ENCODE measurements at places on chromosomes 7 and 10.

DNA sequence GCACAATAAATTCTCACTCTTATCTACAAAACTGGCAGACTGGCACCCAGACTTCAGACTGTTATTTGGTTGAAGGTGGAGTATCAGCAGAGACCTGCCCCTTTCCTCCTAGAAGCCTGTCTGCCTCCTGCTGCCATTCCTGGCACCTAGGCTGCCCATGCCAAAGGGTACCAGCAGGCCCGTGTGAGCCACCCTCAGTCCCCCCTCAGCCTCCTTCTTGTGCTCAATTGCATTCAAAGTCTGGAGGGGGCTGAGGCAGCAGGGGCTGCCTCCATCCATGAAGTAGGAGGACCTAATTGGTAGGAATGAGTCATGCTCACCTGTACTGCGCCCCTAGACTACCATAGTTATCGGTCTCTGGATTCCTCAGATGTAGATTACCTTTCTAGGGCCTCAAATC lies 440.9 kb upstream of the GRM3 start:
- no peak for DNase-seq
- no peaks in the 10 kb centered on the region for H3K4me1 ChIP-seq
- no peaks in the 10 kb centered on the region for H3K36me3 ChIP-seq

GRCh38 chr7:11332865-11333228 lies 359.2 kb downstream of the PHF14 start:
- H3K27me3 ChIP-seq = no peaks in the 10 kb centered on the region
- no peak for DNase-seq
- H3K27ac ChIP-seq = no peak overlapping the region
- H3K4me1 ChIP-seq = no peaks in the 10 kb centered on the region
- no peak overlapping the region for H3K4me3 ChIP-seq
- H3K36me3 ChIP-seq = no peaks in the 10 kb centered on the region

DNA sequence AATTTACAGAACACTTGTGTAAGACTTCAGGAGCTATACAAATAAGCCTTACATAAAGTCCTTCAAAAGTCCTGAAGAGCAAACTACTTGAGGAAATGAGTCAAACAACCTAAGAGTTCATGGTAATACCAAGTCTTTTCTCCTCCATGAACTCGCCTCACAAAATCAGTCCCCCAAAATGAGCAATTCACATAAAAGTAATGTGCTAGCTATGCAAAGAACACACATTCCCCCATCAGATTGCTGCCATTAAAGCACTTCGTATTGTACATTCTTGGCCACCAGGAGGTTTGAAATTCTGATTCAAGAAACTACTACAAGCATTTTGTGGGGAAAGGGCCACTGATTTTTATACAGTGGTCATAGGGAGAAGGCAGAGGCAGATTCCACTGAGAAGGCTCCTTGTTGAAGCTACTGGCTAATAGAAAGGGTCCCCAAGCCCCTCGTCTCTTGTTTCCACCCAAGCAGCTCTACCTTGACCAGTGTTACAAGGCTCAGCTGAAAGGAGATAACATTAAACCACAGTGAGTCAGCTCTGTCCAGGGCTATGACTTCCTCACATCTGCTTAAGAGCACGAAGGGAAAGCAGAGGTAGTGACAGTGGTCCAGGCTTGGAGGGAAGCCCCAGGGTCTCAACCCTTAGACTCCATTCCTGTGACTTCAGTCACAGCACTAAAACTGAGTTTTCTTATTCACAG lies 115.2 kb upstream of the CDK1 start:
- no peak for DNase-seq
- H3K4me3 ChIP-seq = no peak overlapping the region
- no peaks in the 10 kb centered on the region for H3K27me3 ChIP-seq
- H3K27ac ChIP-seq = no peak overlapping the region
- H3K4me1 ChIP-seq = no peaks in the 10 kb centered on the region
- H3K36me3 ChIP-seq = no peaks in the 10 kb centered on the region

DNA sequence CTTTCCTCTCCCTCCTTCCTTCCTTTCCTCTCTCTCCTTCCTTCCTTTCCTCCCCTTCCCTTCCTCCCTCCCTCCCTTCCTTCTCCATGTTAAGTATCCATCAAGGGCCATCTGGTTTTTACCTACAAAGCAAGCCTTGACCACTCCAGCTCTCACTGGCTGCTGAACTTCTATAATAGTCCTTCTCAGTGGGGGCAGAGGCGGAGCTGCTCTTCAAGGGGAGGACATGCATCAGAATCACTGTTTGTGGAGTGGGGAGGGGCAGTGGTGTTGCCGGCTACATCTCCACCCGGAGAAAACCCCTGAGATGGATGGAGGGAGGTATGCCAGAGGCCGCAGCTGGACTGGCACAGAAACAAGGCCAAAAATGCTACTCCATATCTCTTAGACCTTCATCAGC lies 25.9 kb downstream of the LAMB1 start:
- H3K4me3 ChIP-seq = no peak overlapping the region
- H3K27me3 ChIP-seq = no peaks in the 10 kb centered on the region
- H3K36me3 ChIP-seq = no peaks in the 10 kb centered on the region

DNA sequence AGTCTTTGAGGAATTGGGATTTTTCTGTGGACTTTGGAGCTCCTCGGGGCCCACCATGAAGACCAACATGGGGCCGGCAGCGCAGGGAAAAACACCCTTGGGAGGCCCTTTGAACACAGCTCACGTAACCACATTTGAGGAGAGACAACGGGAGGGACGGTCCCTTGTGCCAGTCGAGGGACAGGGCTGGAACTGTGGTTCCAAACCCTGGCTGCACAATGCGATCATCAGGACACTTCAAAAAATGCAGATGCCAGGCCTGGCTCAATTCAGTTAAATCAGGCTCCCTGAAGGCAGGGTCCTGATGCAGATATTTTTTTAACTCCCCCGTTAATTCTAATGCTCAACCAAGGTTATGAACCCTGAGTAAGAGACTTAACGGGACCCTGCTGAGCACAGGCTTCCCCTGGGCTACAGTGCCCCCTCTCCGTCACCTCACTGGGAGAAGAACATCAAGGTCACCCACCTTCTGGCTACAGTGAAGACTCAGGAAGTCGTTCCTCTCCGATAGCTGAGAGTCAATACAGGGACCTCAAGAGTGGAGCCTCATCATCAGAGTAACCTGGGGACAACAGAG lies 30.4 kb downstream of the LYZL1 start:
- no peaks in the 10 kb centered on the region for H3K4me1 ChIP-seq
- H3K4me3 ChIP-seq = peak overlapping the region; percentile 21
- no peaks in the 10 kb centered on the region for H3K36me3 ChIP-seq
- no peaks in the 10 kb centered on the region for H3K27me3 ChIP-seq
- no peak for DNase-seq
- no peak overlapping the region for H3K27ac ChIP-seq

DNA sequence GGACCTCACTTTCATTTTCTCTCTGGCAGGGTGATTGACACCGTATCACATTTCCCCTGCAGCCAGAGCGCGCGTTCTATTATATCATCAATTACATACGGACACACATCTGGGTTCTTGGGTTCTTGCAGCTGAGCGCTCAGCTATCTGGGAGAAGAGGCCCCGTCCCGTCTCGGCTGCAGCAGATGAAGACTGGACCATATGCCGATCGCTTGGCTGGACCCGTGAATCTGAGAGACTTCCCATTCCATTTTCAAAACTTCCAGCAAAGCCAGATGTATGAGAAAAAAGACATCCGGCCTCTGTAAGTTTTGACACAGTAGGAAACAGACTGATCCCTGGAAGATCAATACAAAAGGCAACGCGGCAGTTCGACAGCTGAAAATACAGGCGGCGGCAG lies 99.8 kb downstream of the JCAD start:
- no peaks in the 10 kb centered on the region for H3K27me3 ChIP-seq
- no peak overlapping the region for H3K4me3 ChIP-seq
- peaks cover 12% of the 10 kb centered on the region for H3K4me1 ChIP-seq
- no peak for DNase-seq

DNA sequence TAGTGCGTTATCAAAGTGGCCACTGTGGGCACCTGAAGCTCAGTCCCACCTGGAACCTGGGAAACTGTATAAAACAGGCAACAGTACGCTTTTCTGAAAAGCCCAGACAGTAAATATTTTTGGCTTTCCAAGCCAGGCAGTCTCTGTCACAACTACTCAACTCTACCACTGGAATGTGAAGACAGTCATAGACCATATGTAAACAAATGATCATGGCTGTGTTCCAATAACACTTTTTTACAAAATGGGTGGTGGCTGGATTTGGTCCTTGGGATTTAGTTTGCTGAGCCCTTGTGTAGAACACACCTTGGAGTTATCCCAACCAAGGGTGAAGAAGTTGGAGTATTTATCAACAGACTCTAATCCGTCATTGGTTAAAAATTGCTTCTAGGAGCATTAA lies 259.9 kb downstream of the SKIDA1 start:
- no peaks in the 10 kb centered on the region for H3K27me3 ChIP-seq
- H3K4me1 ChIP-seq = no peaks in the 10 kb centered on the region
- no peak overlapping the region for H3K4me3 ChIP-seq

- H3K27ac ChIP-seq = peak overlapping the region; percentile 37
- H3K27me3 ChIP-seq = no peaks in the 10 kb centered on the region
- H3K4me3 ChIP-seq = no peak overlapping the region
Measured at GRCh38 chr7:141649865-141650634, 51.9 kb downstream of the DENND11 start.

- H3K4me3 ChIP-seq = no peak overlapping the region
- H3K4me1 ChIP-seq = no peaks in the 10 kb centered on the region
- DNase-seq = no peak
- H3K27me3 ChIP-seq = no peaks in the 10 kb centered on the region
- H3K27ac ChIP-seq = no peak overlapping the region
Measured at GRCh38 chr7:3272691-3273141, 28.3 kb upstream of the SDK1 start.

DNA sequence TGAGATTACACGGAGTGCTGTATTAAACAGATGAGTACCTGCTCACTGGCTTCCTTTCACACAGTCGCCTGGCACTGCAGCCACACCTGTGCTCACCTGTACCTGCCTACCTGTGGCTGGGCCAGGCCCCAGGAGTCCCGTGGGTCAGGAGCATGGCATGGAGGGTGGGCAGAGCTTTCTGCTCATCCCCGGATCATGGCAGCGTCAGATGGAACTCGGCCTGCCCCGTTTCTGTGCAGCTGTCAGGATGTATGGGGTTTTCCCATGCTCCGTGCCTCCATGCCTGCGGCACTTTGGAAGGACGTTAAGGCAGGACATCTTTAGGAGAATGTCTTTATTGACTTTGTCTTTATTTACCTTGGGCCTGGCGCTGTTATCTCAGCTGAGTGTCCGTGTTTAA lies 112.2 kb downstream of the MGMT start:
- no peaks in the 10 kb centered on the region for H3K36me3 ChIP-seq
- no peaks in the 10 kb centered on the region for H3K4me1 ChIP-seq
- H3K4me3 ChIP-seq = no peak overlapping the region
- DNase-seq = no peak
- H3K27me3 ChIP-seq = no peaks in the 10 kb centered on the region

DNA sequence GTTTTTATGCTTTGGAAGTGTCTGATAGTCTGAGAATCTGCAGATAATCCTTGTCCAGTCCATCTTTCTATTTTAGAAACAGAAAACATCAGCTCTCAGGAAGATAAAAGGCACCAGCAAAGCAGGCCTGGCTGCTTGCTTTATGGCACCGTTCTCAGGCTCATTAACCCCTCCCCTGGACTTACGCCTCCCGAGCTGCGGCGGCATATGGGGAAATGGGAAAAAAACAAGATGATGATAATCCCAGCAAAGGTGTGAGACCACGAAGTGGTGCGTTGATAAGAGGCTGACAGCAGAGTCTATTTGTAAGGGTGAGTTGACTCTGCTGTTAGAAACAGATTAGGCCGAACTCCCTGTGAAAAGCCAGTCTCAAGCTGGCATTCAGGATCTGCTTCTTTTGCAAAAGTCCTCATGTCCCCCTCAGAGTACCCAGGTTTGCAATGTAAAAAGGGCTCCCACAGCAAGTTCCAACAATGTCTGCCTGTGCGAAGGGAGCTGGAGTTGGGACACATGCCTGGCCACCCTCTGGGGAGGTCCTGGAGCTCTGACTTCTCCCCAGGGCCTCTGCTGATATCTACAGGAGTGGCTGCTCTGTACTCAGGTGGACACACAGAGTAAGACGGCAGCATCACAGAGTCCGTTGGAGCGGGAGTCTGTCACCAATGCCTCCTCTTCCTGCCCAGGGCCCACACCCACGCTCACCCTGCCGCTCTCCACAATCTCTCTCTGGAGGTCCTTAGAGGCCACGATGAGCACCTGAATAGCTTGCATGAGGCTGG lies 54.3 kb downstream of the SPDYE5 start:
- H3K4me1 ChIP-seq = no peaks in the 10 kb centered on the region
- peaks cover 21% of the 10 kb centered on the region for H3K36me3 ChIP-seq
- no peak overlapping the region for H3K27ac ChIP-seq
- no peak overlapping the region for H3K4me3 ChIP-seq
- no peaks in the 10 kb centered on the region for H3K27me3 ChIP-seq
- DNase-seq = no peak

GRCh38 chr7:131466735-131467365 lies 89.6 kb downstream of the PODXL start:
- H3K4me3 ChIP-seq = no peak overlapping the region
- no peaks in the 10 kb centered on the region for H3K27me3 ChIP-seq
- no peak overlapping the region for H3K27ac ChIP-seq
- peaks cover 18% of the 10 kb centered on the region for H3K4me1 ChIP-seq

DNA sequence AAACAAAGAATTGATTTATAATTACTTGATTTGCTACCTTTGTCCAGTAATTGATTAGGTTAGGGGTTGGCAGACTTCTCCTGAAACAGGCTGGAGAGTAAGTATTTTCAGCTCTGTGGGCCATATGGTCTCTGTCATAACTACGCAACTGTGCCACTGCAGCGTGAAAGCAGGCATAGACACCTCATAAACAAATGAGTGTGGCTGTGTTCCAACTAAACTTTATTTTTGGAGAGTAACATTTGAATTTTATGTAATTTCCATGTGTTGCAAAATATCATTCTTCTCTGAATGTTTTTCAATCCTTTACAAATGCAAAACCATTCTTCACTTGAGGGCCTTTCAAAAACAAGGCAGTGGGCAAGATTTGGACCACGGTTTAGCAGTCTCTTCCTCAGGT lies 76.9 kb downstream of the GALNT17 start:
- no peaks in the 10 kb centered on the region for H3K4me1 ChIP-seq
- H3K36me3 ChIP-seq = no peaks in the 10 kb centered on the region
- H3K4me3 ChIP-seq = no peak overlapping the region
- H3K27ac ChIP-seq = no peak overlapping the region
- no peaks in the 10 kb centered on the region for H3K27me3 ChIP-seq

DNA sequence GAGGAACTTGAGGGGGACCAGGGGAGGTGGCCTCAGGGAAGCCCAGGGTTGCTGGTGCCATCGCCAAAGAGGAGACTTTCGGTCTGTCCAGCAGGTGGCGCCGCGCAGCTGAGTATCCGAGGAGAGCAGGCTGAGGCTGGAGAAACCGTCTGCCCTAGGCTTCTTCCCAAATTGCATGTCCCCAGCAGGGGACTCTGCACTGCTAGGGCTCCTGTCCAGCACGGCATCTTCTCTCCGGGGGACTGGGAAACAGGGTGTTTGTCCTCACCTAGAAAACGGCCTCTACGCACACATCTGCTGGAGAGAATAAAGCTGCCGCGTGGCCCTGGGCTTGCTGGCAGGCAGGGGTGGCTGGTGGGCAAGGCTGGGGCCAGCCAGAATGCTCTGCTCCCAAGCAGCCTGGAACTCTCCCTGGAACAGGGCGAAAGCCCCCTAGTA lies 161.9 kb downstream of the SH2D4B start:
- no peak overlapping the region for H3K27ac ChIP-seq
- DNase-seq = peak; percentile 34
